BJ (cell line): ENCODE measurements at places on chromosomes 16 and 17. TPM values are rescaled to one million over a fixed set of nuclear protein-coding genes. Genes with fewer than 3 reads are reported as not detected.
A peak's percentile ranks its signal among the peaks of the same experiment; 100 is the strongest.

The SCRN2 gene
- 18.3 and 41.1 TPM in 2 replicates for polyA plus RNA-seq

The ASIC2 gene
- 0.04 and 0.05 TPM in 2 replicates for polyA plus RNA-seq

GRCh38 chr16:51535591-51535990 lies 384.5 kb upstream of the SALL1 start:
- no peak for DNase-seq

DNA sequence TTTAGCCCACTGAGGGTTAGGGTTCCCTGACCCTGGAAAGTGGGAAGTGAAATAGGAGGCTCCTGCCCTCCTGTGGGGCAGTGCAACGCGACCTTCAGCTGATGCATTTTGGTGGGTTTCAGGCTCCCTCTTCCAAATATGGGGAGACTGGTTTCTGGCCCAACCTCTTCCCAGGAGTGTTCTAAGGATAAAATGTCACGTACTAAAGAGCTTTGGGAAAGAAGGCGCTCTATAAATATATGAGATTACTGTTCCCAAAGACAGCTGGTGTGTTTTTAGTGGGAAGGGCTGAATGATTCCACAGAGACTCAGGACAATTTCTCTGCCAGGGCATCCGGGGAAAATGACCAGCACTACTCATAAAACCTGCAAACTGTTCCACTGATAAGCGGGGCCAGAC lies 9.8 kb downstream of the SLC35B1 start:
- DNase-seq = no peak

GRCh38 chr17:79242873-79243602 lies 168.4 kb downstream of the ENGASE start:
- no peak for DNase-seq

DNA sequence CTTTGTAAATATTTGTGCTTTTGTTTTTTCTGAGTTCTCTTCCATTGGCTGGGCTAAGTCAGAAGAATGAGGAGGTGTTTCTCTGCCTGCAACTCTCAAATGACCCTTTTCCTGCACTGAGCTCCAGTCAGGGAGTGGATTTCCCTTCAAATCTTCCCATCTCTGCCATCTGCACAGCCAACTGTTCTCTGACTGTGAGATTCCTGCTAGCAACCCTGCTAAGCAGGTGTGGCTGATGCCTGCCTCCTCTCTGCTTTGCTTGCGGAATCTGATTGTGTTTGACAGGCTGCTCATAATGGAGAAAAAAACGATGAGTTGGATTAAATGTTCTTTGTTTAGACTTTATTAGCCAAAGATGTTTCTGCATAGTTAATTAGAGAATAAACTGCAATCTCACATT lies 519.8 kb downstream of the TMEM114 start:
- DNase-seq = no peak

- peak; percentile 87 for DNase-seq
Observed at GRCh38 chr17:1989135-1989534, 36.0 kb downstream of the RTN4RL1 start.

GRCh38 chr17:3715296-3715695 lies 8.4 kb upstream of the HASPIN start:
- DNase-seq = no peak

GRCh38 chr16:2728034-2728433 lies 8.0 kb upstream of the PRSS27 start:
- no peak for DNase-seq

GRCh38 chr16:89720813-89721545 lies at the start of the genes VPS9D1 and ZNF276:
Gene VPS9D1, minus strand, starts transcription at chr16:89720898. Its CDS starts 37 bp downstream, at chr16:89720861.
Gene ZNF276, plus strand, starts transcription at chr16:89721537. Its CDS starts 104 bp downstream, at chr16:89721641.
- DNase-seq = no peak

DNA sequence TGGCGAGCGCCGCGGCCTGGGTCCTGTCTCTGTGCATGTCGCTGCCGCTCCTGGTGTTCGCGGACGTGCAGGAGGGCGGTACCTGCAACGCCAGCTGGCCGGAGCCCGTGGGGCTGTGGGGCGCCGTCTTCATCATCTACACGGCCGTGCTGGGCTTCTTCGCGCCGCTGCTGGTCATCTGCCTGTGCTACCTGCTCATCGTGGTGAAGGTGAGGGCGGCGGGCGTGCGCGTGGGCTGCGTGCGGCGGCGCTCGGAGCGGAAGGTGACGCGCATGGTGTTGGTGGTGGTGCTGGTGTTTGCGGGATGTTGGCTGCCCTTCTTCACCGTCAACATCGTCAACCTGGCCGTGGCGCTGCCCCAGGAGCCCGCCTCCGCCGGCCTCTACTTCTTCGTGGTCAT lies 6.8 kb downstream of the SSTR5 start:
- DNase-seq = no peak
